ENCODE measurements at places on chromosomes 7 and 10.
A peak's percentile ranks its signal among the peaks of the same experiment; 100 is the strongest.

DNA sequence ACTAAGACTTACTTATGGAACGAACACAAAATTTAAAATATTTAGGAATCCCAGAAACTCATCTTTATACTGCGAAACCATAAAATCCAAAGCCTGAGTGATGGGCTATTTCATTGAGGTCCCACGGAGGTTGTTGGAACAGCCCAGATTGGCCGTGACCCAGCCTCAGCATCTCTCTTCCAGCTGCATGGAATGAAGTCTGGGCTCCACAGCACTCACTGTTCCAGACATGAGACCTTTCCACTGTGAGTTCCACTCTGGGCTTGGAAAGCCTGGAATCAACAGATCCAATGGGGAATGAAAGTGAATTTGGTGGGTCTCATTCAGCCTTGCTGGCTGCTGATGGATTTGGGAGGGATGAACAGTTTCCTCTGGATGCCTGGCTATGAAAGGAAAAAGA is 184.9 kb downstream of the EMX2 start:
- DNase-seq: no peak

DNA sequence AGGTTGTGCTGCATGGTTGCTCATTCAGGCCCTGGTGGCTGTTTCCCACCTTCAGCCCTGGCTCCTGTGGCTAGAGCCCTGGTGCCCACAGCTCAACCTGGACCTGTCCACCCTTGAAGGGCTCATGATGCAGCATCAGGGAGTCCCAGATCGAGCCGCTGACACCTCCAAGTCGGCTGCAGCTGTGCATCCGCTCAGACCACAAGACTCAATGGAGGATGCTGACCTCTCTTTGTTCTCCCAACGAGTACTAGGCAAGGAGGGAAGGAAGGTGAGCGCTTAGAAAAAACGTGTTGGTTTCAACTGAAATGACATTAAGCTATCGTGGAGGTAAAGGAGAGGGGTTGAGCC is 9.5 kb upstream of the C10orf95 start:
- DNase-seq: no peak

DNA sequence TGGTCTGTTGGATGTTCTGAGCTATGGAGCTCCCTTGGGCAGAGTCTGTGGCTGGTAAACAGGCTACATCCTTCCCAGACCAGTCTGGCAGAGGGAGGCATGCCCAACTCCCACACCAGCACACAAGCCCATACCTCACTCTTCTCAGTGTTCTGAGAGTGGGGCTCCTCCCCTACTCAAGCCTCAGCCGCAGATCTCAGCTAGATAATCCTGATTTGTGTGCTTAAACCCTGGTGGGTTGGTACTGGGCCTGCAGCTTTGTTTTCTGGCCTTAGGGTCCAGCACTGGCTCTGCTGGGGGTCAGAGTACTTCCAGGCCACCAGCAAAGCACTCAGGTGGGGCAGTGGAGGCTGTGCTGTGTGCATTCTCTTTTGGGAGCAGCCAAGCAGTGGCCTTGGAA is 70.4 kb downstream of the MGAM2 start:
- no peak for DNase-seq

DNA sequence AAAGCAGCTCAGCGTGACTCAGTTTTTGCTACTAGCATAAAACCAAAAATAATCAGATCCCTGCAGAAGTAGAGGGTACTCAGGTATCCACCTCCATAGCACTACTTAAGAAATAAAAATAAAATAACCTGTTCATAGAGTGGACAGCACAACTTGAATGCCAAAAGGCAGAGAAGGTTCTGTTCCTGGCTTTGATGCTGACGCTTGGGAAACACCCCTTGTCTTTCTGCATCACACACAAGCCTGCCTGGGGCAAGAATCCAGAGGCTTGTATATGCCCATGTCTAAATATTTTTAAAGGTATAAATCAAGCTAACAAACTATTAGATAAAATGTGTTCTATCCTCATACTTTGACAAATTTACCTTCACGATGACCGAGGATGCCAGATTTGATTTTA is 207.3 kb downstream of the KIAA1217 start:
- DNase-seq: no peak

GRCh38 chr10:50260791-50261281 is 9.5 kb upstream of the ASAH2 start:
- no peak for DNase-seq

DNA sequence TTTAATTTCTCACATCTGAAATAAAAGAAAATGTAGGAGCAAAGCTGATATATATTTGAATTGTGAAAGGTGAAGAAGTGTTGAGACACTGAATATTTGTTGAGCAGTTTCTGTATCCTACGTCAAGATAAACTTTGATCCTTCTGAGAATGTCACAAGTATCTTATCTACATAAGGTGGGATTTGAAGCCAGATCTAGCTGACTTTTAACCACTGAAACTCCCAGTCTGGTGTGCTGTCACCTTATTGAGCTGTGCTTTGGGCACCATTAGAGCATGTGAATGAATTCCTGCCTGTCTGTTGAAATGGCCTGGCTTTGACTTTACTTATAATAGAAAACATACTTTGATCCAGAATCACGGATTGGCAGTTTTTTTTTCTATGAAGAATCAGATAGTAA is 15.2 kb downstream of the GPR141 start:
- no peak for DNase-seq

DNA sequence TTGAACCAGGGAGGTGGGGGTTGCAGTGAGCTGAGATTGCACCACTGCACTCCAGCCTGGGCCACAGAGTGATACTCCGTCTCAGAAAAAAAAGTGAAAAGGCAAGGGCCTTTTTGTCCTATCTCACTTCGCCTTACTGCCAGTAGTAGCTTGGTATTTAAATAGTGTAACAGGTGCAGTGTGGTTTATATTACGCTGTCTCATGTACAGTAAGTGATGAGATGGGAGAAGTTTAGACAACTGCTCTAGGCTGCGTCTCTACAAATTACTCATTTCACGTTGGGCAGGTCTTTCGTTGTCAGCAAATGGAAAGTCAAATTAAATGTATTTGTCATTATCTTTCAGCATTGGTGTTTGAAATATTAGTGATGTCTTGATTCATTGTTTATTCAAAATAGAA is 15.5 kb upstream of the PFKFB3 start:
- DNase-seq: no peak

GRCh38 chr10:48983648-48984351 is 44.2 kb upstream of the LRRC18 start:
- DNase-seq: no peak

DNA sequence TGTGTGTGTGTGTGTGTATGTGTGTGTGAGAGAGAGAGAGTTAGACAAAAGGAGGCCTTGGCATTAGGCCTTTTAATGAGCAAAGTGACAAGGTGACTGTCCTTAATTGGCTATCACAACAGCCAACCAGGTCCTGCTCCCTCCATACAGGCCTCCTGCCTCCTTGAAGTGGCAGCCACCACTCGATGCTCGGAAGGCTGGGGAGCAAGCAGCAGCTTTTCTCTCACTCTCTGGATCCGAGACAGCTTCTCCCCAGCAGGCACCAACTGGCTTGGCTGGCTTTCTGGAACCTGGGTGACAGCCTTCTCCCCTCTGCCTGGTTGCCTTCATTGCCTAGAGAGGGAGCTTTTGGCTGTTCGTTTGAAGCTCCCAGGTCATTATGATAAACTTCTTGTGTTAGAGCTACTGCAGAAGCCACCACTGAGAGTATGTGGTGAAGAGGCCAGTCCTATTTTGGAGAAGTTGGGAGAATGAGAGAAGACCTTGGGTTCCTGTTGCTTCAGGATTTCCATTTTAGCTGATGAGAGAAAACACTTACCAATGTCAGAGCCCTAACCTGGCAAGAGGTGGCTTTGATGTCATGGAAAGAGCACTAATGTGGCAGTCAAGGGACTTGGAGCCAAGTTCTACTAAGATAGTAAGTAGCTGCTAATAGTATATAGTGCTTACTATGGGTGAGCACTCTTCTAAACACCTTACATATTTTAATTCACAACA is 37.6 kb downstream of the RPS24 start:
- no peak for DNase-seq

GRCh38 chr7:52669031-52669430 is 366.4 kb upstream of the POM121L12 start:
- DNase-seq: no peak

DNA sequence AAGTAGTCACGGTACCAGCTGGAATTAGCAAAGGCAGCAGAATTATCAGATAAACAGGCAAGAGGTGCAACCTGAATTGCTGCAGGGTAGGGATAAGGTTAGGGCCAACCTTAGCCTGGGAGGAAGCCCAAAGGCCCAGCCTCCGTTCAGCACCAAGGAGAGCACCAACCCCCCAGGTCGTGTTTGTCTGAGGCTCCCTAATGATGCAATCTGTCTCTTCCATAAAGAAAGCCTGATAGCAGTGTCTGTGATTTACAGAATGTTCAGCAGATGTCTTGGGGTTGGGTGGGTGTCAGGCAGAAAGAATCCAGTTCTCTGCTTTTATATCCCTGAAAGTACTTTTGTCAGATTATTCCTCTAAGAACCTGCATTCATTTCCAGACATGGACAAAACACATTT is 328.4 kb upstream of the AOAH start:
- DNase-seq: peak; percentile 9

GRCh38 chr7:96723622-96724021 is 14.0 kb upstream of the SEM1 start:
- DNase-seq: no peak

GRCh38 chr7:12747687-12748306 is 60.4 kb downstream of the ARL4A start:
- no peak for DNase-seq

GRCh38 chr10:97784200-97784810 is 12.5 kb upstream of the SFRP5 start:
- DNase-seq: no peak

- no peak for DNase-seq
These were observed 83.4 kb upstream of the BMPER start for GRCh38 chr7:33821970-33822369.

DNA sequence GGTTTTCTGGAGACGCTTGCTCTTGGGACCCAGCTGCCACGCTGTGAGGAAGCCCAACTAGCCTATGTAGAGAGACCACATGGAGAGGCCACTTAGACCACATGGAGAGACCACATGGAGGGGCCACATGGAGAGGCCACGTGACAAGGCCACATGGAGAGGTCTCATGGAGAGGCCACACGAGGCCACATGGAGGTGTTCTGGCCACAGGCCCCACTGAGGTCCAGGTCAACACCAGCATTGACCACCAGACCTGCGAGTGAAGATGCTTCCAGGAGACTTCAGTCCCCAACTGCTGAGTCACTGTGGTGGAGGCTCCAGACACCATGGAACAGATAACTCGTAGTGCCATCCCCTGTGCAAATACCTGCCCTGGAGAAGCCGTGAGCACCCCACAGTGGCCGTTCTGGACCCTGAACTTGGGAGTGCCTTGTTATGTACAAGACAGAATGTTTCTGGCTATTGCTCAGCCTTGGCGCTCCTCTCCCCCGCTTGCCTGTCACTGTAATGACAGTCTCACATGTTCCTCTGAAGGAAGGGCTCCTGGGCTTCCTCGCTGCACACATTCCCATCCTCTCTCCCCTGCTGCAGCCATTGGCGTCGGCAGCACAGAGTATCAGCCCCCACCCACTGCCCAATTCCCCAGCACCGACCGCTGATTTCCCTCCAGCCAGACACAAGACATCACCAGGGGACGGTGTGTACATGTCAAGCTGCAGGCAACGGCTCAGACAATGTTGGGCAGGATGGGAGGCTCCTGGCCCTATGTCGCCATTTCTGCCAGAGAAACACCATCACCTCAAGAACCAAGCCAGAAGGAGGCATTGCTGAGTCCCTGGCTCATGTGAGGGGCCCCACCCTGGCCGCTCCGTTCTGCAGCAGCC is 49.0 kb upstream of the TNRC18 start:
- no peak for DNase-seq

DNA sequence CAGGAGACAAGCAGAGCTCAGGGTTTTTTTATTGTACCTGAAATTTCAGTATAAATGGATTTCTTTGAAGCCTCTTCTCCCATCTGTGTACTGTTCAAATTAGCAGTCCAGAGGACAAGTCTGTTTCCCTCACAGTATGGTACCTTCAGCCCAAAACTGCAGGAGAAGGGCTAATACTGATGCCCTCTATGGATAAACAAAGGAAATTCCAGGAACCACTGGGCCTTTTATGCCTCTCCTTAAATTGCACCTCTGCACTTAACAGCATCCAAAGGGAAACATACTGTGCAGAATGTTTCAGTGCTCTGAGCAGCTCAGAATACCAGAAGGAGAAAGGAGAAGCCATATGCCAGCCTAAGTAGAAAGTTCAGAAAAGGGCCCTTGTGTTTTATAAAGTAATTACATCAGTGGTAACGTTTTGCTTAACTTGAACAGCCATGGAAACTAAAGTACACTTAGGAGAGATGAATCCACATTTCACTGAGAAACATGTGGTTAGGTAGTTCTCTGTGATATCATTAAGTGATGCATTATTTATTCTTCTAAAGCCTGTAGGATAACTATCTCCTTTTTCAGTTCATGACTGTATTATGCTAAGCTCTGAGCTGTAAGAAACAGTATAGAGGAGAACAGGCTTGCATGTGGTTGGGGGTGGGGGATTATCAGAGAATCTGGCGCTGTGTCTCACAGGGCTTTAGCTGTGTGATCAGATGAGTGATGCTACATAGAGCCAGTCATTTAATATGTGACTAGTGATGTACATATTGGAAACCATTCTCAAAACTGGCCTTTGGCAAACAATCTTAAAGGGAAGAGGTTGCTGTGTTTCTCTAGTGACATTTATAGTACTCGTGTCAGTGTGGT is 111.3 kb downstream of the POU6F2 start:
- DNase-seq: no peak

DNA sequence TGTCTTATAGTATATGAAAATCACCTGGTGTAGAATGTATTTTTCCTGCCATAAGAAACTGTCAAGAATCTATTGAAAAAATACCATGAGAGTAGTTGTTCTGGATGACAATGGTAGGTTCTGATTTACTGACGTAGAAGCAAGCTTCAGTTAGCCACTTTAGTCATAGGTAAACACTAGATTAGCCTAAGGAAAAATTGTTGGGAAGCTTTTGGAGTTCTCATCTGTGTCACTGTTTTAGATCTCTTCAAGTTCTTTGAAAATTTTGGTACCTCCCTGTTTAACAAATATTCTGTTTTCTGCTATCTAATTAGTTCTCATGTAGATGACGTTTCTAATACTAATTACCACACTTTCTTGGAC is 131.8 kb downstream of the ADK start:
- no peak for DNase-seq

DNA sequence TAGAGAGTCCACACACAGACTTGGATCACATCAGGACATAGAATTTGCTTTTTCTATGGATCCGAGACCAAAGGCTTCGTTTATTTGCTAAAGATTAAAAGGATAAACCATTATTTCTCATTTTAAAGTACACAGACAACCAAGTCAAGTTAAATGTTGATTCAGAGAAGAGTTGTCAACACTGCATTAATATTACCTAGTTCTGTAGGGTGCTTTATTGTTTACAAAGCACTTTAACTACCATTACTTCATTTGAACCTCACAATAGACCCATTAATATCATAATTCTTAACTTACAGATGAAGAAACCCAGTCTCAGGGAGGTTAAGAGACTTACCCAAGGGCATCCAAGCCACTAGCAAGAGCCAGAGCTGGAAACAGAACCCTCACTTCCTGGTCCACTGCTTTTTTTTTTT is 43.2 kb upstream of the GSAP start:
- DNase-seq: no peak

- no peak for DNase-seq
These were observed 121.2 kb downstream of the UBE2H start for GRCh38 chr7:129831424-129832058.

GRCh38 chr10:810351-810846 is 120.9 kb upstream of the DIP2C start:
- DNase-seq: no peak
